ENCODE measurements at places on chromosomes 5 and 9.

GRCh38 chr9:38234479-38235170 lies 157.9 kb upstream of the ALDH1B1 start:
- no peak for DNase-seq

DNA sequence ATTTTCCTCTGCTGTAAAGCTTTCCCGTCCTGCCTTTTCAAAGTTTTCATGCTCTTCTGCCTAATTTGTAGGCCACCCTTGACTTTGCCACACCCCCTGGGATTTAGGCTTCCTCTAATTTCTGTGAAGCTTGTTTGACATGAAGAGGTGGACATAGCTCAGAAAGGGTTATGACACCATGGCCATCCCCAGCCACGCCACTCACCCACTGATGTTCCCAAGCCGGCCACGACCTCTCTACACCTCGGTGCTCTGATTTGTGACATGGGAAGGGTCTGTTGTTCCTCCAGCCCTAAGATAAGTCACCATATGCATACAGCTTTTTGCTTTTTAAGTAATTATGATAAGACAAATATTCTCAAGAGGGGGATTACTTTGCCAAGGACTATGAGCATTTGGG lies 139.5 kb downstream of the BARX1 start:
- no peak for DNase-seq

DNA sequence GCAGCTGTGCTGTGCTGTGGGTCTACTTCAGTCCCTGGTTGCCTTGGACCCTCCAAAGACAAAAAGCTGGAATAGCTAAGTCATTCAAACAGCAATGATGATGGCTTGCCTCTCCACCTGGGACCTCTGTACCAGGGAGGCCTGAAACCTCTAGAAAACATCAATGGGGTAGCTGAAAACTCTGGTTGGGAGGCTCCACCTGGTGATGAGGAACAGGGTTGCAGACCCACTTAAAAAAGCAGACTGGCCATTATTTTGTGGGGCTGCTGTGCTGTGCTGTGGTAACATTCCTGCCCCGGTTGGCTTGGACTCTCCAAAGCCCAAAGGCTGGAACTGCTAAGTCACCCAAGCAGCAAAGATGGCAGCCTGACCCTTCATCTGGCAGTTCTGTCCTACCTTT lies 839.3 kb upstream of the ARRDC3 start:
- no peak for DNase-seq

- no peak for DNase-seq
These were observed 263.2 kb downstream of the DMAC1 start for GRCh38 chr9:7536310-7536939.

GRCh38 chr9:121246821-121247561 lies 21.0 kb upstream of the GSN start:
- DNase-seq: no peak

DNA sequence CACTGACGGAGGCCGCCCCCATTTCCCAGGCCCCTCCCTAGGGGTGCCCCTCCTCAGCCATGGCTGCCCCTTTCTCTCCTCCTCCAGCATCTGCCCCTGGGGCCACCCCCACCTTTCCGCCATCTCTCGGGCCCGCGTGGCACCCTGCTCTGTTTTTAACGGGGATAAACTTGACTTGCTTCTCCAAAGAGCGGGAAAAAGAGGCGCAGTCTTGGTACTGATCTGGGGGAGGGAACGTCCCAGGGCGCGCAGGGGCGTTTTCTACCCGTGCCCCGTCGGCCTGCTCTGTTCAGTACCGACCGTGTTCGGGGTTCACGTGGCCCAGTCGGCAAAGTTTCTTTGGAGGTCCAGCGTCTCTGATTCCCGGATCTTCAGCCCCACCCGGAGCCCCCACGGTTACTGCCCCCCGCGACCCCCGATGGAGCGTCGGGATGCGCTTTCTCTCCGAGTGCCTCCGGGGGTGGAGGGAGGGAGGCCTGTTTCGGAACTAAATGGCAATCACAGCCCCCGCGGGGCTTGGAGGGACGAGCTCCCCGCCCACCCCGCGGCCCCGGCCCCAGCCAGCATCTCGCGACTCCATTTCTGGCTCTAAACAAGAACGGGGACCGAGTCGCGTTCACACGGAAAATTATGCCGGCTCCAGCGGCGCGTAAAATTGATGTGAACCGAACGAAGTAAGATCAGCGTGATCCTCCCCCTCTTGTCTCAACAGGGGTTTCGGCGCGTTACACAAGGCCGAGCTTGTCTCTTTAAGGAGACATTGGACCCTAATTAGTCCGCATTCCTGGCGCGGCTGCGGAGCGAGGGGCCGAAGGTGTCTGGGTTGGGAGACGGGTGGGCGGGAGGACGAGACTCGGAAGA lies 1.1 kb upstream of the TLE4 start:
- no peak for DNase-seq

DNA sequence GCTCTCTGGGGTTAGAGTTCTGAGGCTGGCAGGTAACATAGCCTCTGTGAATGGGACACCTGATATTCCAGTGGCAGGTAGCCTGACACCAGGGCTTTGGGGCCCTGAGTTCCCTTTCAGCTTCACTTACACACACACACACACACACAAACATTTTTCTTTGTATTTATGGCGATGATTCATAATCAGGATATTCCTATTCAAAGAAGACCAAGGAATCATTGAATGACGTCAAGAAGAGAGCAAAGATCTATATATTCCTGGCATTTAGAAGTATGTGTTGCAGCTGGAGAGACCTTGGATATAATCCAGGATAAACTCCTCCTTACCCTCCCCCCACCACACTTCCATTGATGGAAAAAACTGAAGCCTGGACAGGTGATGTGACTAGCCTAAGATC lies 7.9 kb upstream of the ENTREP1 start:
- DNase-seq: no peak

DNA sequence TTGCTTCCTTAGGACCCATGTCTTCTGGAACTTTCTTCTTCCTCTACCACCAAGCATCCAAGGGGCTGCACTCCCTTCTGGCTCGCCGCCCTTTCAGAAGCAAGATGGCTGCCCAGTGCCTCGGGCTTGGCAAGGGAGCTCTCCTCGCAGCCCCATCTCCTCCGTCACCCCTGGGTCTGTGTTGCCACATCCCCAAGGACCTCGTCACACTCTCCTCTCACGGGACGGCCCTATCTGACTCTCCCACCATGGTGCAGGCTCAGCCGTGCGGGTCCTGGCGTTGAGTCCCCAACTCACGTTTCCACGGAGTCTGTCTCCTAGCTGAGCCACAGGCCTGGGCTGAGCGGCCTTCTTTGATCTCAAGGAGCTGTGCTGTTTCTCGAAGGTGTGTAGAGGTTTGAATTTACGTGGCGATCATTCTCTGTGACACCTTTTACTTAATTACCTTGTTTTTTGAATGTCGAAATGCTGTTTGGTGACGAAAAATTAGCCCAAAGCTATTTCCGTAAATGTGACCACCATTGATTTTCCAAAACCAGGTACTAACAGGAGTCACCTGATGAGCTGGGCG lies 15.0 kb upstream of the SCGB3A1 start:
- no peak for DNase-seq

- no peak for DNase-seq
These were observed 378.5 kb downstream of the MLLT3 start for GRCh38 chr9:20243841-20244240.

DNA sequence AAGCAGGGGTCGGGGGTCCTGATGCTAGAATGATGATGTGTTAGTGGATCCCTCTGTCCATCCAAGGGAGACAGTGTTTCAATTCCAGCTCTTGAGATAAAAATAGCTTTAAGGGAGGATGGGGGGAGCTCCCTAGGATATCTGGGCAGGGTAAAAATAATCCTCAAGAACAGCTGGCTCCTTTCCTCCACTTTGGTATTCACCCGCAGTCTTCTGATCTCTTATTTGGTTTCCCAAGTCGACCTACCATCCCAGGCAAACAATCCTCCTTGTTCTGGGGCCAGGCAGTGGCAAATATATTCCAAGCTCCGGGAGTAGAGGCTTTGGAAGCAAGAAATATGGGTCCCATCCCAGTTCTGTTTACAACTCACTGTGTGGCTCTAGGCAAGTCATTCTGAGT lies 14.5 kb upstream of the COL27A1 start:
- no peak for DNase-seq

GRCh38 chr5:42634575-42634974 lies 122.0 kb upstream of the CCDC152 start:
- no peak for DNase-seq

DNA sequence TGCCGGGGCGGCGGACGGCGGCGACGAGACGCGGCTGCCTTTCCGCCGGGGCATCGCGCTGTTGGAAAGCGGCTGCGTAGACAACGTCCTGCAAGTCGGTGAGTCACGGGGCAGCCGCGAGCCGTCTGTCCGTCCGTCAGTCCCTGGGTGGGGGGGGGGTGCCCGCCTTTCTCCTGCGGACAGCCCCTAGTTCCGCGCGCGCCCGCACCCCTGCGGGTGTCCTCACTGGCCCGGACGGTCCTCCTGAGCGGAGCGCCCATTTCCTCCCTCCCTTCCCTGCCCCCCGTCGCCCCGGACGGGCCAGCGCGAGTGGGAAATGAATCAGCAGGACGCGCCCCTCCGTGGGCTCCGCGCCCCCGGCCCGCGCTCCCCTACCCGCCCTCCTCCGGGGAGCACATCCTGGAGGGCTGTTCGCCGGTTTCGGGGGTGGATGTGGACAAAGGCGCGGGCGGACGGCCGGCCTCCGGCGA lies 828 bp downstream of the ZSWIM6 start:
- no peak for DNase-seq

- no peak for DNase-seq
These were observed 109.1 kb upstream of the ANKH start for GRCh38 chr5:14980698-14981097.

- no peak for DNase-seq
These were observed 64.3 kb downstream of the GOLM1 start for GRCh38 chr9:86034863-86035734.

DNA sequence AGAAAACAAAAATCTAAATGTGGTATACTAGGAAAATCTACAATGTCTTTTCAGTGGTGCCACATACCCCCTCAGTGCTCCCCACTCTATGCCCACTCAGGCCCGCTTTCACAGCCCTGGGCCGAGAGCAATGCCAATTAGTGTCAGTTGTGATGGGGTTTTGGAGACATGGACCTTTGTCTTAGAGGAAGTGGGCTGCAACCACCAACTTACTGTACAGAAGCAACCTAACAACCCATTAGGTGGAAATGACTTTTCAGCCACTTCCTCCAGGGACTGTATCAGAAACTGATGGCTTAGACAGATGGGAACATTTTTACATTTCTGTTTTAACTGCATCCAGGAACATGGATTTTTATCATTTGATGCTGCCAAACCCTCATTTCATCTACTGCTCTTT lies 268.0 kb downstream of the BNC2 start:
- DNase-seq: no peak

DNA sequence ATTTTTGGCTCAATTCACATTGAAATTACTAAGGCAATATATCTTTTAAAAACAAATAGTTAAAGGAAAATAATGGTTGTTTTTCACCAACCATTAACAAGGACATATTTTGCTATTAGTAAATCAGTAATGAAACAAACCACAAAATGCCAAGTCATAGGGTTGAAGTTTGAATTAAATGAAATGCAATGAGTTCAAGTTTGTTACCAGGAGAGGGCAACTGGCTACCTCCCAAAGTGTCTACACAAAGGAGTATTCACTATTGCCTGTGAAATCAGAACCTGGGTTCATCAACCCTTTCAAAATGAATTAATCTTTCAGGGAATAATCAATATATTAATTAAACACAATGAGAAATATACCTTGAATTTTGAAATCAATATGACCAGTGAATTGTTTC lies 138.4 kb upstream of the DMRTA1 start:
- no peak for DNase-seq

- no peak for DNase-seq
These were observed 53.2 kb upstream of the TMEM171 start for GRCh38 chr5:73067213-73067612.

- DNase-seq: no peak
These were observed 120.6 kb downstream of the MSX2 start for GRCh38 chr5:174844971-174845370.

DNA sequence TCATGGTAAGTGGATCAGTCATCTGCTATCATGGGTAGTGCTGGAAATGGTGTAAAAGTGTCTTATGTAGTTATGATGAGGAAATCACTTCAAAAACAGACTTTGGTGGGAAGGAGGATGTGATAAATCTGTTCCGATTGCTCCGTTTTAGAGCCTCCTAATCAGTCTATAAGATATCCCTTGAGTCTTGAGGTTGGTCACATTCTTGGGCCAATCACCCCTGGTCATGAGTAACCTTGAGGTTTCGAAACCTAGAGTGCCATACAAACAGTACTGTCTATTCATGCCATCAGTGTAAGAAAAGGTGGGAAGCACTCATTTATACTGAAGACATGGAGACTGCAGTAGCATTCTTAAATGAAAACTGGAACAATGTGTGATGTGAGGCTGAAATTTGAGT lies 45.8 kb downstream of the LRRTM2 start:
- DNase-seq: no peak

GRCh38 chr5:142828797-142829535 lies 58.8 kb downstream of the ARHGAP26 start:
- DNase-seq: no peak

DNA sequence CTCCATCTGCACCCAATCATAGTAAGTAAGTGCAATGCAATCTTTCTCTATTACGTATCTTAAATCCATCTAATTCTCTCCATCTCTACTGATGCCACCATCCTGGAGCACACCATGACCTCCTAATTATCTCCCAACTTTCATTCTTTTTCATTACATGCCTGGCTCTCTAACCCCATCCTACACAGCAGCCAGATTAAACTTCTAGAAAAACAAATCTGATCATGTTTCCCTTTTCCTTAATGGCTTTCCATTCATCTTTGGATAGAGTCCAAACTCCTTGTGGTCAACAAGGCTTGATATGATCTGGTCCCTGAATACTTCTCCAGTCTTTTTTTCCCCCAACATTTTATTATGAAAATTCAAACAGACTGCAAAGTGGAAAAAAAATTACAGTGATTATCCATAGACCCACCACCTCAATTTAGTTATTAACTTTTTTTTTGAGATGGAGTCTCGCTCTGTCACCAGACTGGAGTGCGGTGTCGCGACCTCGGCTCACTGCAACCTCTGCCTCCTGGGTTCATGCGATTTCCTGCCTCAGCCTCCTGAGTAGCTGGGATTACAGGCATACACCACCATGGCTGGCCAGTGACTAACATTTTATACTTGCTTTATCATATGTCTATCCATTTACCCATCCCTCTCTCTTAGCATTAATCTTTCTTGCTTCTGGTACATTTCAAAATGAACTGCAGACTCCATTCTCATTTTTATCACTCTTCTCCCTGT lies 5.2 kb downstream of the PPP2R2B start:
- DNase-seq: no peak

GRCh38 chr5:133319905-133320520 lies 268.2 kb downstream of the HSPA4 start:
- DNase-seq: no peak

GRCh38 chr9:130138171-130138653 lies 34.0 kb upstream of the NCS1 start:
- no peak for DNase-seq

DNA sequence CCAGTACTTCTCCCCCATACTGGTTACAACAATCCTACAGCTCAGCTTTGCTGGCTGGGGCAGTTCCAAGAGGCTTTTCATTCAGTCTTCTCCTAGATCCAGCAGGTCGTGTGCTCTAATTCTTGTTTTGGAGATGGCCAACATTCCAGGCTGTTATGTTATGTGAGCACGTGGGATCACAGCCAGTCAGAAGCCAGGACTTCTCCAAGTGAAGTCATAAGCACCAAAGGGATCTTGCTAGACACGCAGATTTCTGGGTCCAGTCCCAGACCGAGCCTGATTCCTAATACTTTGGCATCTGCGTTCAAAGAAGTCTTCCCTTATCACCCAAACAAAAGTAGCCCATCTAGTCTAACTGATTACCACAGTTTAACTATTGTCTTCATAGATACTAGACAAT lies 1.4 kb upstream of the LARP1 start:
- no peak for DNase-seq
